ENCODE measurements at places on chromosomes 4 and X.

GRCh38 chrX:10390187-10390586 lies 230.2 kb downstream of the MID1 start:
- DNase-seq = no peak

- DNase-seq = no peak
Observed at GRCh38 chr4:40292313-40292759, 42.8 kb upstream of the CHRNA9 start.

DNA sequence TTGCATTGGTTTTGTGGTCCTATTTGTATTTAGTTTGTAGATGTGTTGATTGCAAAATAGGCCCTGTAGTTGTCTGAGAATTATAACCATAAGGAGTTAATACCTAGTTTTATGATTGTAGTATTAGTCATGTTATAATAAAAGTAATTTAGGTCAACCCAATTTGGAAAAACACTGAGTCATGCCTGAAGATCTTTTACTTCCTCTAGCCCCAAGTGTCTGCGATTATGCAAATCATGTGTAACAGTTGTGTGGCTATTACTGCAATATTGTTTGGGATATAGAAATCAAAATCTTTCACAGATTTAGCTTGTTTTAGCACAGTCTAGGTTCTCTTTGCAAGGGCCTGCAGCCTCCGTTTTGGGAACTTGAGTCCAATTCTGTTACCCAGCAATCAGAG lies 12.6 kb downstream of the SRD5A3 start:
- no peak for DNase-seq

DNA sequence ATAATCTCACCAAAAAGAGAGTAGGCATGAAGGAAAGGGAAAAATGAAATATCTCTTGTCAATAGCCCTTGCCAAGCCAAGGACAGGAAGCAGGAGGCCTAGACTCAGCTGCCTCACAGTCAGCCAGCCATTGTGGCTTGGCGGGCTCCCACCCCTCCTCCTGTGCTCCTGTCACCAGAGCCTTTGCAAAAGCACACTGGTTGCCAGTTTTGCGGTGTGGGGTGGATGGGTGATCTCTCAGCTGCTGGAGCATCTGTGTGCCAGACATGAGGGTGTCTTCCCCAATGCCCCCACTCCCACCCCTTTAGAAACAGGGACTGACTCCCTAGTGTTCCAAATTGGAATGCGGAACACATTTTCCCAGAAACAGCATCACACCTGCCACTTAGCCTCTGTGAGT lies 26.1 kb downstream of the ARHGEF6 start:
- no peak for DNase-seq

GRCh38 chr4:162732876-162733275 lies 433.8 kb downstream of the NAF1 start:
- no peak for DNase-seq

GRCh38 chrX:63426519-63426918 lies 75.4 kb upstream of the SPIN4 start:
- no peak for DNase-seq

GRCh38 chr4:6365545-6366086 lies 96.0 kb downstream of the WFS1 start:
- no peak for DNase-seq

DNA sequence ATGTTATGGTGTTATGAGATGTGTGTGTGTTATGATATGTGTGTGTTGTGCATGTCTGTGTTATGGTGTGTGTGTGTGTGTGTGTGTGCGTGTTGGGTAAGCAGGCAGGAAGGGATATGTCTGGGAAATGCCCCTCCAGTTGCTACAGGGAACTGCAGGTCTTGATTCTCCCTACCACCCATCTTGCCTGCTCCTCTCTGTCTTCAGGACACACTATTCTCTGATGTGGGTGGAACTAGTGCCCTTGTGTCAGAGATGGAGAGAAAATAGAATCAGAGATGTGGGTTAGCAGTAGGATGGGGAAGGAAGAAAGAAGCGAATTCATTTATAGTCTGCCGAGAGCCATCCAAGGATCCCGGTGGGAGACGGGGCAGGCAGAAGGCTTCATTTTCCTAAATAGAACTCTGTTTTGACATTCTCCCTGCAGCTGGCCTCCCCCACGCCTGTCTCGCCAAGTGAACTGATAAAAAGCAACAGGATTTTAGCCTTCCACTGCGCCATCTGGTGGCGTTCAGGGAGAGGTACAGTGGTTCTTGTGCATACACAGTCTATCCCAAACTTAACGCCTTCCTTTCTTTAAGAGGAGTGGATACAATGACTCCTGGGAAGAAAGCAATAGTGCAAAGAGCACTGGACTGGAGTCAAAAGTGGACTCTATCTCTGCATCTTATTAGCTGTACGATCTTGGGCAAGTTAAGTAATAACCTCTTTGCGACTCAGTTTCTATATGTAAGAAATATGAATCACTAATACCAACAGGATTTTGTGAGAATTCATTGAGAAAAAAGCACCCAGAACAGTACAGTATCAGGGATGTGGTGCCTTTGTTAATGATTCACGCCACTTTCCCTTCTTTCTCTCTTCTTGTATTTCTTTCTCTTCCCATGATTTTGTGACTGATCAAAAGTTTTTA lies 14.1 kb upstream of the MGST2 start:
- DNase-seq = peak; percentile 51

DNA sequence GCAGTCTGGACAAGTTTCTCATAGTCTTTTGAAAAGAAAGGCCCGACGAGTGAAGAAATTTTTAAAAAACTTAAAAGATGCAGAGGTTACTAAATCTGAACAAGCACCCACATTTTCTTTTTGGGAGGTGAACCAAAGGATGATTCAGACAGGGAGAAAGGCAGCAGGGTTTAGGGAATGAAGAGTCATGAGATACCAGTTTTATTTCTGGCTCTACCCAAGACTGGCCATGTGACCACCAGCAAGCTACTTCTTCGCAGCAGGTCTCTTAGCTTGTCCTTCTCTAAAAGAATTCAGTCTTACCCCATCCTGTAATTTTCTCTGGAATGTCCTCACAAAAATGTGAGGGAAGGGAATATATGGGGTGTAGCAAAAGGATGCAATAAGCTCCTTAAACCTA lies 37.6 kb downstream of the AMOT start:
- no peak for DNase-seq

DNA sequence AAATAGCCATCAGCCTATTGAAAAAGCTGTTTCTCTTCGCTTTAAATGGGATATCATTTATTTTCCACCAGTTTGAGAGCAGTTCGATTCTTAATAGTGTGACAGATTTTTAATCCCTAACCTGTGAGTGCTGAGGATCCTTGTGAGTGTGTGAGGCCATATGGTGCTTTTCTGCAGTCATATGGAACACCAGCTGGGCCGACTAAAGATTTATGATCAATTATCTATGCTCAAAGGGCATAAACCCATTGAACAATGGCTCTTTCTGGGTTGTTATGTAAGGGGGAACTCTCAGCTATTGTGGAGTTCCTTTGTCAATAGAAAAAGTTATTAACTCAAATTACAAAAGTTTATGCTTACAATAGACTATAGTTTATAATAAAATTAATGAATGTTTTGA lies 1003.6 kb downstream of the FAT4 start:
- no peak for DNase-seq

DNA sequence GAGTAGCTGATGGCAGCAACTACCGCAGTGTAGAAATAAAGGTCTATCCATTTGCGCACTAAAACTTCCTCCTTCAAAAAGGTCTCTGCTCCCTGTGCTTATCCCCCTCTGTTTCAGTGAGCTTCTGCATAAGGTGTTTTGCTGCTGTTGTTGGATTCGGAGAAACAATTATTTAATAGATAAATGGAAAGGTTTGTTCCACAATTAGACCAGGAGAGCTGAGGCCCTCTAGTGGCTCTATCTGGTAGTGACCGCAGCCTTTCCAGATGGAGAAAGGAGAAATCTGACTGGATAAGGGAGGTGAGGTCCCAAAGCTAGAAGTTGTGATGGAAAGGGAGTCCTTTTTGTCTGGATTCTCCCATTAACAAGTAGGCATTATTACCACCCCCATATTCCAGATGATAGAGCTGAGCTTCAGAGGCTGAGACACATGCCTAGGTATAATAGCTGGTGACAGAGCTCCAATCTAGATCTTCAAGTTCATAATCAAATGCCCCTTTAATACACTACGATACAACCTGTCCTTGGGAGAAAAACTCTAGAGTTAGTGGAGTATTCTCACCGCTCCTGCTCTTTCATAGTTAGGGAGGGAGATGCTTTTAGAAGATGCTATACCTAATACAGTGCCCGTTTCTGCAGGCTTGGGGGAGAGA lies 5.1 kb upstream of the GABRQ start:
- no peak for DNase-seq

DNA sequence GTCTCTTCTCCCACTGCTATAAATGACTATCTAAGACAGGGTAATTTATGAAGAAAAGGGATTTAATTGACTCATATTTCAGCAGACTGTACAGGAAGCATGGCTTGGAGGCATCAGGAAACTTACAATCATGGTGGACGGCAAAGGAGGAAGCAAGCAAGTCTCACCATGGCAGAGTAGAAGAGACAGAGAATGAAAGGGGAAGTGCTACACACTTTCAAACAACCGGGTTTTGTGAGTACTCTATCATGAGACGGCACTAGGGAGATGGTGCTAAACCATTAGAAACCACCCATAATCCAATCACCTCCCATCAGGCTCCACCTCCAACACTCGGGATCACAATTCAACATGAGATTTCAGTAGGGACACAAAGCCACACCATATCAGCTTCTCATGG lies 11.1 kb downstream of the UBE2NL start:
- DNase-seq = no peak

GRCh38 chr4:162761965-162762364 lies 404.7 kb downstream of the NAF1 start:
- DNase-seq = no peak

- DNase-seq = no peak
Observed at GRCh38 chr4:124414276-124415040, 298.1 kb downstream of the ANKRD50 start.

- no peak for DNase-seq
Observed at GRCh38 chr4:3436798-3437581, 4.8 kb upstream of the HGFAC start.

GRCh38 chrX:95055991-95056390 lies 1382.0 kb downstream of the FAM133A start:
- DNase-seq = no peak

DNA sequence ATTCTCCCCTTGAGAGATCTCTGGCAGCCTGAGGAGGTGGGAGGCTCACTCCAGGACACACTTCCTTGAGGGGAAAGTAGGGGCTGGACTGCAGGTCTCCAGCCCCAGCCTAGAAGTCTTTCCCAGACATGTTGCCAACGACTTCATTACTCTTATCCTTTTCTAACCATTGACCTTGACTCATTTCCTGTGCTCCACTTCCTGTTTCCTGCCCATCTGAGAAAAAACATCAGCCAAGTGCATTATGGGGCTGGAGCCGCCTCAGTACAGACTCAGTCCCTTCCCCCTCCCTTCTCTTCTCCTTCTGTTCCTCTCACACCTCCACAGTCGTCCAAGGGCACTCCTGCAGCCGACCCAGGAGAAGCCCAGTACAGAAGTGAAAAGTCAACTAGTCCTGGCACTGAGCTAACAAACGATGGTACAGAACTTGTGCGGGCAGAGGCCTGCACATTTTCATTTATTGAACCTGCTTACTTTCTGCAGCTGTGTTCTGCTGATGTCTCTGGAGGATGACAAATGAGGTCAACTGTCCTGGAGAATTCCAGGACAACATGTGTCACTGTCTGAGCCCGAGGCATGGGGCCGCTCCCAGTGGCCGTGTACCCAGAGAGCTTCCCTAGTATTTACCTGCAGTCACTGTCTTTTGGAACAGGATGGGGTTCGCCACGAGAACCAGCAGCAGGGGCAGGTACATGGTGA lies 20.1 kb downstream of the GPR143 start:
- DNase-seq = no peak

Data from activated T-helper 9 cell treated with anti-CD3 and anti-CD28 coated beads, Interleukin-2, amount 50 U/mL, for 16 hours (primary cell).